ENCODE measurements at places on chromosomes 3 and 15.

GRCh38 chr3:168862466-168862865, 766.7 kb upstream of the GOLIM4 start:
- no peak for DNase-seq

- peak; percentile 3 for DNase-seq
Observed at GRCh38 chr3:159884661-159885402, 103.8 kb upstream of the IL12A start.

GRCh38 chr3:110495201-110495927, 576.3 kb upstream of the NECTIN3 start:
- no peak for DNase-seq

DNA sequence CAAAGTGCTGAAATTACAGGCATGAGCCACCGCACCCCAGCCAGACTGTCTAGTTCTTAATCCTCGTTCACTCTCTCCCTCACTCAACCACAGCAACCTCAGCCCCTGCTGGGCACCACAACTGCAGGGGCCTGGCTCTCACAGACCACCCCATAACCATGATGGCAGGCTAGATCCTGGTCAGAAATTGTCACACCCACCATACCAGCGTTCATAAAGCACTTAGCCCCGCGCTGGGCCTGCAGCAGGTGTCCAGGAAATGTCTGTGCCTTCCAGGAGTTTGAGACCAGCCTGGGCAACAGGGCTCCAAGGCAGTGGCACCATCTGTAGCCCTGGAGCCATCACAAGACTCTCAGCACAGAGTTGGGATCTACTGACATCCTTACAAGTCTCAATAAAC, 1.9 kb downstream of the SHISA5 start:
- no peak for DNase-seq

GRCh38 chr3:176075046-176075445, 1122.2 kb downstream of the TBL1XR1 start:
- DNase-seq = no peak
